ENCODE measurements at places on chromosomes 3 and 15. TPM values are rescaled to one million over a fixed set of nuclear protein-coding genes. Genes with fewer than 3 reads are reported as not detected.

The ZNF197 gene
- total RNA-seq = 15.6 TPM

The TMC3 gene
- total RNA-seq = not detected

DNA sequence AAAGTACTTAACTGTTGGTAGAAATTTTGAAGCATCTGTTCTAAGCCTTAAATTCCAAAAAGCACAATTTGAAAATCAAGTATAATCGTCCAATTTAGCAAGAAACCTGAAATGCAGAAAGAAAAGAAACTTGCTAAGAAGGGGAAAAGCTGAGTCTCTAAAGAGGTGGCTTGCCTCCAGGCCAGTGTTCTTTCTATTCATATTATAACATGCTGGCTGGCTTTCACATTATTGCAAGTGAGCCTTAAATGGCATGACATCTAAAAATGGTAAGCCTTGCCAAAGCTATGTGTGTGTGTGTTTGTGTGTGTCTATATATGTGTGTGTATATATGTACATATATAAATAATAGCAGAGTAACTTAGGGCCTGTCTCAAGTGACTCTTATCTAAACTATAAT is 89.5 kb downstream of the FGF12 start:
- no peak for DNase-seq

DNA sequence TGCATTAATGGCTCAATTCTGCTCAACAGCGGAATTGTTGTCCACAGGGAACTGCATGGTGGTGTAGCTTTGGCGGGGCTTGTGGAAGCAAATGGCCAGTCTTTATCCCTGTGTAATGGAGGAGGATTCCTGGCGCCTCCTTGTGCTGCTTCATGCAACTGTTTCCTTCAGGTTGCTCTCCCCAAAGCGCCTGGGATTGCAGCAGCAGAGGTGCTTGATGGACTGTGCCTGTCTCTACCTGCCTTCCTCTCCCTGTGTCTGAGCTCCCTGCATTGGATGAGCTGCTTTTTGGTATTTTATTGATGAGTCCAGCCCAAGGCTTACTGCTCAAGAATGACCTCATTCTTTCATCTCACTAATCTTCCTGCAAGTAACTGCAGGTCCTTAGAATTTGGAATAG is 72.9 kb upstream of the NDN start:
- DNase-seq = no peak

GRCh38 chr3:192825657-192826200 is 91.9 kb downstream of the MB21D2 start:
- DNase-seq = peak; percentile 94

DNA sequence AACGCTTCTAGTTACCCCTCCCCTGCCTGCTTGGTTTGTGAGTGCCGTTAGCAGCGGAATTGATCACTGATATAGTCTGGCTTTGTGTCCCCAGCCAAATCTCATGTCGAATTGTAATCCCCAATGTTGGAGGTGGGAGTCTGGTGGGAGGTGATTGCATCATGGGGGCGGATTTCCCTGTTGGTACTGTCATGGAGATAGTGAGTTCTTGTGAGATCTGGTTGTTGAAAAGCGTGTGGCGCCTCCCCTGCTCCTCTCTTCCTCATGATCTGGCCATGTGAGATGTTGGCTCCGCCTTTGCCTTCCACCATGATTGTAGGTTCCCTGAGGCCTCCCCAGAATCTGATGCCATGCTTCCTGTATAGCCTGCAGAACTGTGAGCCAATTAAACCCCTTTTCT is 47.3 kb upstream of the PGPEP1L start:
- no peak for DNase-seq

DNA sequence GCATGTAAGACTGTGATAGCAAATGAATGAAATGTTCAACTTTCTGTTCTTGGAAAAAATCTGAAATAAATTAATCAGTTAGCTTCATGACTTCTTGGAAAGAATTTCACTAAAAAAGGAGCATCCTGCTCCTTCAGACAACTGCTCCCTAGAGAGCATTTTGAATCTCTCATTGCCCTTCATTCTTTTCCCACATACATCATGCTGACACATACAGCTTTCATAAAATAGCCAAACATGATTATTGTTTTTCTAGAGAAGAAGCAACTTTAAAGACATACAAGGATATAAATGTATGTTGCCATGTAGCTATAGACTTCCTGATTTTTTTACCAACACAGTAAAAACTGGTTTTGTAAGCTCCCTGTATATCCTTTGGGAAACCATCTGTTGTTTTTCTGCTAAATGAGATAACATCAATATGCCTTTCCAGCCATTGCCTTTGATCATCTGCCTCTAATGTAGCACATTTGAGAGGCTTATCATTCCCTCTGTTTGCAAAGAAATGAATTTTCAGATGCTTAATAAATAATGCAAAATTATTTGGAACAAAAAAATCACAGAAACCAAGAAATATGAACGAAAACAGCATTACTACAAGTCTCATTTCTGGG is 248.2 kb upstream of the GPR149 start:
- DNase-seq = no peak

GRCh38 chr3:195911946-195912270 is 3.6 kb upstream of the TNK2 start:
- peak; percentile 87 for DNase-seq

GRCh38 chr15:41666353-41666920 is 6.2 kb downstream of the MGA start:
- peak; percentile 7 for DNase-seq
